Stimulated activated CD4-positive, alpha-beta T cell treated with anti-CD3 and anti-CD28 coated beads, Interleukin-4, amount 100 ng/mL, for 4 hours (primary cell): ENCODE measurements at places on chromosomes 13 and 19.

GRCh38 chr19:23996549-23996948 lies 81.9 kb downstream of the ZNF726 start:
- no peak for DNase-seq

DNA sequence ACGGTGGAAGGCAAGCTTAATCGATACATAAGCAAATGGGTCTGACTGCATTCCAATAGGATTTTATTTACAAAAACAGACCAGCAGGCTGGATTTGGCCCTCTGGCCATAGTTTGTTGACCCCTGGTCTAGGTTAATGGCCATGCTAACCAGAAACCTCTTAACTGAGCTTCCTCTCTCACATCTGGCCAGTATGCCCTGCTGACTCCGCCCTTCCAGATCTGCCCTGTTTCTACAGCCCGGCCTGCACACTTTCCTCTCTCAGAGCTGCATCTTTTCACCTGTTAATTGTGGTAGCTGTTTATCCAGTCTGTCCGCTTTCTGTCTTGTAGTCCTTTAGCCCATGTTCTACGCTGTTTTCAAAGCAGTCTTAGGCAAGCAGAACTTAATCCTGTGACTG lies 25.6 kb downstream of the EDNRB start:
- no peak for DNase-seq

- no peak for DNase-seq
Observed at GRCh38 chr13:78323040-78323439, 280.3 kb downstream of the POU4F1 start.

DNA sequence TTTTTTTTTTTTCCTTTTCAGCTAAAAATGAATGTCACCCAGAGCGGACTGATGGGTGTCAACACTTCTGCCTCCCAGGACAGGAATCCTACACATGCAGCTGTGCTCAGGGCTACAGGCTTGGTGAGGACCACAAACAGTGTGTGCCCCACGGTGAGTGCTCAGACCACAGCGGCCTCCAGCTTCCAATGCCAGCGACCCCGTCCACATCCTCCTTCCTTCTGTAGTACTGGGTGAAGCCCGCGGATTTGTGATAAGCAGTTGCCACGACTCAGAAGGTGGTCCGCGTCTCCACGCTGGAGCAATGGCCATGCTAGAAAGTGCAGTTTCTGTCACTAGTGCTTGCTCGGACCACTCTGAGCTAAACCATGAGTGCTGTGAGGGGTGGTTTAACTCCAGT lies 6.0 kb downstream of the PROZ start:
- DNase-seq: no peak

- DNase-seq: no peak
Observed at GRCh38 chr13:20441056-20441455, 84.6 kb downstream of the CRYL1 start.

DNA sequence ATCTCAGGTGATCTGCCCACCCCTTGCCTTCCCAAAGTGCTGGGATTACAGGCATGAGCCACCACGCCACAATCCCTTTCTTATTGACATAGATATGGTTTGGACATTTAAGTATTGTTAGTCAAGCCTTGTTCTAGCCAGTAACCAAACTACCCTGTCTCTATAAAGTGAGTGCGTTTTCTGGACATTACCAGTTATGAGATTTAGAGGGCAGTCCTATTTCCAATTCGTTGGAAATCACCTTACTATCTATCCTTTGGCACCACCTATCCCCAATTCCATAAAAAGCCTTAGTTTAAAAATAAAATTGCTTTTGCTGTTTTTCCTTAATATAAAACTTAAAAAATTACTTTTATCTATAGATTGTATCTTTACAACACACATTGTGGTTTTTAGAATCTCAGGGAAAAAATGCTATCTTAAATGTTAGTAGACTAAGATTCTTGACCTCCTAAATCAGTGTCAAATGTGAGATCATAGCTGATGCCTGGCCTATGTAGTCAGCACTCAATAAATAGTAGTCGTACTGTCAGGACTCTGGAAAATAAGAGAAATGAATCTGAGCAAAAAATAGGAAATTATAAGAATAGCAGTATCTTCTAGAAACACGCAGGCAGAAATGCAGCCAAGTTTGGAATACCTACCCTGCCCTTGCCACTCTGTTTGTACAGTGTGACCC lies 57.0 kb downstream of the NUFIP1 start:
- DNase-seq: no peak

- peak; percentile 17 for DNase-seq
Observed at GRCh38 chr19:6828698-6829633, 56.5 kb downstream of the VAV1 start.

GRCh38 chr13:49225223-49226042 lies 5.3 kb downstream of the MLNR start:
- no peak for DNase-seq

DNA sequence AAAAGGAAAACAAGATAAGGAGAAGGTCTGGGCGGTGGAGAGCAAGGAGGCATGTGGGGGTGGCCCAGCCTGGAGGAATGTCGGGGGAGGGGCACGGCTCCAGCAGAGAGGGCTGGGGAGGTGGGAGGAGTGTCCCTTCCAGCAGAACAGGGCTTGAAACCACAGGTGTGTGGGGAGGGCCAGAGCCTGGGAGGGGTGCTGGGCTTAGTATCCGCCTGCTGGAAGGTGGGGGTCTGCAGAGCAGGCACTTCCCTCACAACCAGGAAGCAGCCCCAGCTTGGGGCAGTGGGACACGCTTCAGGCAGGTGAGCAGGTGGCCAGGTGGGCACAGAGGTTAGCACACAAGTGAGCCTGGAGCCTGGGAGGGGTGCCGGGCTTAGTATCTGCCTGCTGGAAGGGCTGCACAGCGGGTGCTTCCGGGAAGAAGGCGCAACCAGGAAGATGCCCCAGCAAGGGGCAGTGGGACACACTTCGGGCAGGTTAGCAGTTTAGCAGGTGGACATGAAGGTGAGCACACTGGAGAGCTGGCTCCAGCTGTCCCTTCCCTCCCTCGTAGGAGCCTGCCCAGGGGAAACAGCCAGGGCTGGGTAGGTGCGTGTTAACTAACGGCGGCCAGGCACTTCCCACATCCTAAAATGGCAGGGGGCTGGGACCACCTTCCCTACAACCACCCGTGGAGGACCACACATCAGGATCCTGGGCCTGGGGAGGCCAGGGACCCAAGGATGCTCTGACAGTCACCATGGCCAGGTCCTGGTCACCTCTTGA lies 3.0 kb downstream of the GAS6 start:
- DNase-seq: no peak

DNA sequence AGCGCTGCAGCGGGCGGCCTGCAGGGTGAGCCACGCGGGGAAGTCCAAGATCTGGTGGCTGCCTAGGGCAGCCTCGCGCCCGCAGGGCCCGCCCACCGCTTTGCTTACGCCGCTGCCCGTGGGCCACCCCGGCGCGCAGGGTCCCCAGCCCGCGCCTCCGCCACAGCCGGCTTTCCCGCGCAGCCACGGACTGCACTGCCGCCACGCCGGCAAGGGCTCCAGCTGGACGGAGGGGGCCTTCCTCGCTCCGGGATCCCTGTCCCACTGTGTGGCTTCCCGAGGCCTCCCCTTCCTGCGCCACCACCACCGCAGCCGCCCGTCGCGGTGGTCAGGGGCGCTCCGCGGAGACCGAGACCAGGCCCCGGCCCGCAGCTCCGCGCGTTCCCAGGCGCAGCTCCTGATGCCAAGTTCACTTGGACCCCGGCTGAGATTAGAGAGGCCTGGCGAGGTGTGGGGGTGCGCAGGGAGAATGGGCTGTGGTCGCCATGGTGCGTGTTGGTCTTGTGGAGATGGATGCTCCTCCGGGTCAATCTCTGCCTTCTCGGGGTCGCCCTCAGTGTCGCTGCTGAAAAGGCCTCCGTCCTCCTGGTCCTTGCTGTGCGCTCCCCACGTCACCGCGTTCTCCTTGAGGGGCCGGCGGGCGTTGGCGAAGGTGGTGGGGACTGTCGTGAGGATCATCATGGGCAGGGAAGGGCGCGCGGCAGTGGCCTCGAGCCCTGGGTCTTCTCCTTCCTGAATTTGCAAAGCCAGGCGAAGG lies 17.9 kb upstream of the RNF17 start:
- no peak for DNase-seq

GRCh38 chr13:93549326-93550005 lies 322.9 kb downstream of the GPC6 start:
- no peak for DNase-seq

DNA sequence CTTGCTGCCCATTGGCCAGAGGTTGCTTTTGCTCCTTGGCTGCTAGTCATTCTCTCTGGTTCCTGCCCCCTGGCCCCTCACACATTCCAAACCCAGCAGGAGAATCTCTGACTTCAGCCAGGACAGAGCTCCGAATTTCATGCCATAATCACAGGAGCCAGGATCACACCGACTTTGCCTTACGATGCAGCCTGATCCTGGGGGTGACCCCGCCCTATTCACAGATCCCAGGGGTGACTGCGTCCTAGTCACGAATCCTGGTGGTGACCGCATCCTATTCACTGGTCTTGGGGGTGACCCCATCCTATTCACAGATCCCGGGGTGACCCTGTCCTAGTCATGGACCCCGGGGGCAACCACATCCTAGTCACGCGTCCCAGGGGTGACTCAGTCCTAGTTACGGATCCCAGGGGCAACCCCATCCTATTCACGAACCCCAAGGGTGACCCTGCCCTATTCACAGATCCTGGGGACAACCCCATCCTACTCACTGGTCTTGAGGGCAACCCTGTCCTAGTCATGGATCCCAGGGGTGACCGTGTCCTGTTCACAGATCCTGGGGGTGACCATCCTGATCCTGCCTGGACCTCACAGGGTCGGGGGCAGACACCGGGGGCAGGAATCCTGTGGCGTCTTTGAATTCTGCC lies 7.4 kb upstream of the TEX29 start:
- DNase-seq: no peak
